ENCODE measurements at places on chromosomes 2 and 18.
A peak's percentile ranks its signal among the peaks of the same experiment; 100 is the strongest.

- DNase-seq = no peak
Observed at GRCh38 chr2:54545702-54546450, 89.7 kb downstream of the SPTBN1 start.

DNA sequence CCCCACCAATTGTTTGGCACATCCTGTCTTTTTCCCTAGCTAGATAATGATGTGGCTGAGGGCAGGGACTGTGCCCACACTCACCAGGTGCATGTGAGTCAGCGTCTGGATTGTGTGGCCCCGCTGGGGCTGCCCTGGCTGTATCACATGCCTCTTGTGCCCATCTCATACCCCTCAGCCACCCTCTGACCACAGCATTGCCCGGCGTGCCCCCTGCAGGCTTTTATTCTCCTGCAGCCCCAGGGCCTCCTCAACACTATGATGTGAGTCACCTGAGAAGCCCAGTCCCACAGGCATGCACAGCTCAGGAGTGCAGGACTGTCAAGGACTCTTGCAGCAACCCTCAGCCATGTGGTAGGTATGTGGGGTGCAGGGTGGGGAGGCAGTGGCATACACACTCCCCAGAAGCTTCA lies 14.8 kb upstream of the STEAP3 start:
- no peak for DNase-seq

DNA sequence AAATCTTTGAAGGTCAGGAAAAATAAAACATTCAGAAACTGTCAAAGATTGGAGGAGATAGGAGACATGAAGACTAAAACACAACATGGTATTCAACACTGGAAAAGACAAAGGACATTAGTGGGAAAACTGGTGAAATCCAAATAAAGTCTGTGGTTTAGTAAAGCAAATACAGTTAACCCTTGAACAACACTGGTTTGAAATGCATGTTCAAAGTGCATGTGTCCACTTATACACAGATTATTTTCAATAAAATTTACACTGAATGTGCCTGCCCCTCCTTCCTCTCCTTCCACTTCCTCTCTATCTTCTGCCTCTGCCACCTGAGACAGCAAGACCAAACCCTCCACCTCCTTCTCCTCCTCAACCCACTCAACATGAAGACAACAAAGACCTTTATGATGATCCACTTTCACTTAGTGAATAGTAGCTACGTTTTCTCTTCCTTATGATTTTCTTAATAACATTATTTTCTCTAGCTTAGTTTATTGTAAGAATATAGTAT lies 14.5 kb downstream of the OLA1 start:
- no peak for DNase-seq

GRCh38 chr2:41123341-41123740 lies 671.5 kb upstream of the SLC8A1 start:
- DNase-seq = no peak

- no peak for DNase-seq
Observed at GRCh38 chr2:28232295-28232694, 160.4 kb upstream of the FOSL2 start.

DNA sequence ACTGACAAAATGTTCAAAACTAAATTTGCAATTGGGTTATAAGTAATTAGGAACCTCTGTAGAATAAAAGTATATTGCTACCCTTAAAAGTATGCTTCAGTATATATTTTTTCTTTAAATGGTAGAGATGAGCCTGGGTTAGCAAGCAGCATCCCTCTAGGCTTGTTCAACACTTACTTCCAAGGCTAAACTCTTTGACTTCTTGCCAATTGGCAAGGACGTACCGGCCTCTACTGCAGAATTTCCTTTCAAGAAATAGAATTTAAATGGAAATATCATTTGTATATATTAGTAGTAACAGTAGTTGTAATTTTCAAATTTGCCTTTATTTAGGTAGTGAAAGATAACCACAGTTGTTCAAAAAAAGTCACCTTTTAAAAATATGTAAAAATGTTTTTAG lies 105.1 kb upstream of the SLC38A11 start:
- no peak for DNase-seq

- no peak for DNase-seq
Observed at GRCh38 chr2:120536141-120536540, 190.2 kb downstream of the INHBB start.

DNA sequence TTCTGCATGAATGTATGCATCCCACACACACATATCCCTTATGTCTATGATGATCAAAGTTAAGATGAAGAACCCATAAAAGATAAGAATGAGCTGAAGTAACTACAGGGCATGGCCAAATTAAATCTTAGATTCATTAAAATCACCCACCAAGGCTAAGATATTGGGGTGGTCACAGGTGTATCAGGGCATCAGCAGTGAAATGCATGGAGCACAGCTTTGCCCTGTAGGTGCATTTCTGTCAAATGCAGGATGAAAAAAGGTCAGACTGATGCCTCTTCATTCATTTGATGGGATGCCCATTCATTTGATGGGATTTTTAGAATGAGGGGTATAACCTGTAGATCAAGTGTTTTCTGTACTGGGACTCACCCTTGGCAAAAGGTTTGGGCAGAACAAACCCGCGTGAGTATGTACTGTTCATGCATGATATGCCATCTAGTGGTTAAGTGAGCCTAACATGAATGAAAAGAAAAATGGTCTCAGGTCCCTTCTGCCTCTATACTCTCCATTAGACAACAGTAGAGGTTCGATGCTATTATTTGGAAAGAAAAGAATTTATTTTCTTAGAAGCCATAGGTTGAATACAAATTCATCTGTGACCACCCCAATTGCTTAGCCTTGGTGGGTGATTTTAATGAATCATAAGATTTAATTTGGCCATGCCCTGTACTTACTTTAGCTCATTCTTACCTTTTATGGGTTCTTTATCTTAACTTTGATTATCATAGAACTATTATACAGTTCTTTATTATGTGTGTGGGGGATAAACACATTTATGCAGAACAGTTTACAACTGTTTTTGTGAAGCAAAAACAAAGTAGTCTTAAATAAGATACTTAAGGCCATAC lies 43.2 kb upstream of the NOSTRIN start:
- DNase-seq = peak; percentile 28

DNA sequence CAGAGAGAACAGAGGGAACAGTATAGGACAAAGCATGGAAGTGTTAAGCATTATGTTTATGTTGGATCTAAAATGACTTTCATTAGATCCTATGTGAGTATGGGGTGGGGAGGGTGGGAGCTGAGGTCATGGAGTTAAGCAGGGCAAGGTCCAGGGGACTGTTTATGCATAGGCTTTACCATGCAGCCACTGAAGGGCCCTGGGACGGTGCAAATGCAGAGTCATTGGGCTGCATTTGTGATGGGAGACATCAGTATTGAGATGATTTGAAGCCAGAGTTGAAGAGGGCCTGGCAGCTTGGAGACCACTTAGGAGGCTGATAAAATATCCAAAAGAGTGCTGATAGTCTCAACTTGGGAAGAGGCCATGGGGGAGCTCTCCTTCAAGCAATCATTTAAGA lies 22.7 kb downstream of the IL1RL2 start:
- DNase-seq = no peak
